NCI-H1105 (cell line): ENCODE measurements at places on chromosomes 12 and 14.

- no peak for DNase-seq
Measured at GRCh38 chr14:32434180-32434579, 105.1 kb downstream of the AKAP6 start.

- DNase-seq, result no peak
Measured at GRCh38 chr12:20006871-20007730, 361.2 kb upstream of the PDE3A start.

DNA sequence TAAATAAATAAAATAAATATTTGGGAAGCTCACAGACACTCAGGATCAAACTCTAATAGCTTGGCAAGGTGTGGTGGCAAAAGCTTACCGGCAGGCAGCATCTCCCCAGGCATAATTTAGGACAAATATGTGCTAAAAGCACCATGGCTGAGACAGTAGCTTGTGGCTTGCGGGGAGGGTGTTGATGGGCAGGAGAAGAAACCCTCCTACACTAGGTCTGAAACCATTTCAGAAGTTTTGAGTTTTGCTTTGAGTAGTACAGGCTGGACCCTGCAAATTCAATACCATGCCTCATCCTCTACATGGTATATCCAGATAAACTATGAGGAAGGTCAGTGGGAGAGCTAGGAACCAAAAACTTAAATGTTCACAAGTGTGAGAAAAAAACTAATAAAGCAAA lies 33.1 kb downstream of the MAP3K9 start:
- DNase-seq, result no peak

DNA sequence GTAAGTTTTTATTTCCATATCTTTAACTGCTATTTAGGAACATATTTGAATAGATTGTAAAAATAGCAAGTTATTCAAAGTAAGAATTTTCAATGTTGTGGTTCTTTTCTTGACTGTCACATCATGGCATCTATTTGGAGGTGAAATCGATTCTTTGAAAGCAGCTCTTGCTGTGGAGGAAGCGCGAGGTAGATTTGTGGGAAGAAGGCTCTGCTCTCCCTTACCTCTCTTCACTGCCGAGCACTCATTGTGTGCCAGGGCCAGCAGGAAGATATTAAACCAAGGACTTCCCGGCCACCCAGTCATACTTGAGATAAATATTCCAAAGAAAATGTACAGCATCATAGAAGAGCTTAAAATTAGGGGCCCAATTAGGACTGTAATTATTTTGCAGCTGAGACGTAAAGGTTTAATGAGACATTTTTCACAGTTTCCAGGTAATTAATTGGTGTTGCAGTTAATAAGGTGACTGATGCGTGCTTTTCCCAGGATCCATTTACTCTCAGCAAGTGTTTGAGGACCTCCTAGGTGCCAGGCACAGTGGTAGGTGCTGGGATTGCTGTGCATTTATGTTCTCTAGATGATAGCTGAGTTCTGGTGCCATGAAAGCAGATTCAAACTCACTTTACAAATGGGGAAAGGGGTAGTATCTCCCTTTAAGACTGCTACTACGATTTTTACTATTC lies 89.2 kb upstream of the DYNC1H1 start:
- DNase-seq, result no peak

- no peak for DNase-seq
Measured at GRCh38 chr12:80580254-80580653, 127.2 kb upstream of the MYF6 start.

GRCh38 chr12:130650131-130650530 lies 66.0 kb downstream of the RIMBP2 start:
- DNase-seq, result no peak

GRCh38 chr12:104903648-104904423 lies 54.3 kb downstream of the SLC41A2 start:
- DNase-seq, result no peak

DNA sequence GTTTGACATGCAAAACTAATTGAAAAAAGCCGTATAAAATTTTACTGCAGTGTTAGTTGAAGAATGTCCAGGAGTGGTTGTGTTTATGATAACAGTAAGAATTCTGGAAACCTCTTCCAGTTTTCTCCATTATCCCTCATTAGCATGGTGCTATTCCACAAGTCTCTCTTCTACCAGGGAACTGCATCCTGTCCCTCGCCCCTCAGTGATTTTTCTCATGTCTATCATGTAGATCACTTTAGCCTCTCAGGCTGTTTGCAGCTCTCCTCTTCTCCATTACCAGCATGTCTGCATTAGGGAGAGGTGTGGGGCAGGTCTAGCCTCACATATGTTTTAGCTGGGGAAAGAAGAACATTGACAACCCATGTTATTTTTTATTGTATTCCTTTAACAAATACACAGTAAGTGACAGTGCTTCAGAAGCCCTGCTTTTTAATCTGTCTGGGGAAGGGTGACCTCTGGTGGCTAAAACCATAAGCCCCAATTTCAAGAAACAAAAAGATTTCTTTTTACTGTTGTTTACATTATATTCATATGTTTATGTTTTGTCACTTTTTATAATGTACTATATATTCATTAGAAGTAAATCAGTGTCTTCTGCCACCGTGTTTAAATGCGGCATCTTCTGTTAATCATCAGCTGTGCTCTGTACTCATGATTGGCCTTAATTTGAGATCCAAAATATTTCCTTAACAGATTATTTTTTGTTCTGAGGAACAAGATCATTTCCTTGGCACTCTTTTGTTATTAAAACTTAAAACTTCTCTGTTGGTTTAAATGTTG lies 70.7 kb downstream of the RASSF8 start:
- DNase-seq, result peak; percentile 16

DNA sequence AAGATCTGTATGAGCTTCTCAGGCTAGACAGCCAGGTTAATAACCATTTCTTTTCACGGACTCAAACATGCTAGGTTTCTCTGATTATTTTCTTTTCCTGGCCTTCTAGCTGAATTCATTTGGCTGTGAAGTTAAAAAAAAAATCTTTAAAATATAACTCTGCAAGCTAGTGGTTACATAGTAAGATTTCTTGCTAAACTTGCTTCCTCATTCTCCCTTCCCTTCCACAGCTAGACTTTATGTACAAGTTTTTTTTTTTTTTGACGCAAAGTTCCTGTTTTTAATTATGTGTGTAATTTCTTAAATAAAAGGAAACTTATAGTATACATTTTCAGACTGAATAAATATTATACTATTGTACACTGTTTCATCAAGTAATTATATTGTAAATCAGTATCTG lies 145.4 kb downstream of the TMTC2 start:
- no peak for DNase-seq

GRCh38 chr12:6769666-6770065 lies 2.7 kb upstream of the LAG3 start:
- DNase-seq, result no peak
